Kidney (tissue), 22 donors: ENCODE measurements at places on chromosomes 11 and 22.

DNA sequence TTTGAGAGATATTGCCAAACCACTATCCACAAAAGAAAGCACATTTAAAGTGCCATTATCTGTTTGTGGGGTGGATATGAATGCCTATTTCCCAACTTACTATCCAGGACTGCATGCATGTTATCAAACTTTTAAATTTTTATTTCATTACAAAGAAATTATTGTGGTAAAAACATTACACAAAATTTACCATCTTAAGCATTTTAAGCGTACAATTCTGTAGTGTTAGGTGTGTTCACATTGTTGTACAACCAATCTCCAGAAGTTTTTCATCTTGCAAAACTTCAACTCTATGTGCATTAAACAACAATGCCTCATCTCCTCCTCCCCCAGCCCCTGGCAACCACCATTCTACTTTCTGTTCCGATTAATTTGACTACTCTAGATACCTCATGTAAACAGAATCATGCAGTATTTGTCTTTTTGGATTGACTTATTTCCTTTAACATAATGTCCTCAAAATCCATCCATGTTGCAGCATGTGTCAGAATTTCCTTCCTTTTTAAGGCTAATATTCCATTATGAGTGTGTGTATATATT, 17.6 kb upstream of the CD44 start:
- H3K4me1 ChIP-seq: no peaks in the 10 kb centered on the region
- H3K36me3 ChIP-seq: no peaks in the 10 kb centered on the region
- no peak overlapping the region for H3K27ac ChIP-seq
- DNase-seq: no peak
- no peak overlapping the region for H3K4me3 ChIP-seq

DNA sequence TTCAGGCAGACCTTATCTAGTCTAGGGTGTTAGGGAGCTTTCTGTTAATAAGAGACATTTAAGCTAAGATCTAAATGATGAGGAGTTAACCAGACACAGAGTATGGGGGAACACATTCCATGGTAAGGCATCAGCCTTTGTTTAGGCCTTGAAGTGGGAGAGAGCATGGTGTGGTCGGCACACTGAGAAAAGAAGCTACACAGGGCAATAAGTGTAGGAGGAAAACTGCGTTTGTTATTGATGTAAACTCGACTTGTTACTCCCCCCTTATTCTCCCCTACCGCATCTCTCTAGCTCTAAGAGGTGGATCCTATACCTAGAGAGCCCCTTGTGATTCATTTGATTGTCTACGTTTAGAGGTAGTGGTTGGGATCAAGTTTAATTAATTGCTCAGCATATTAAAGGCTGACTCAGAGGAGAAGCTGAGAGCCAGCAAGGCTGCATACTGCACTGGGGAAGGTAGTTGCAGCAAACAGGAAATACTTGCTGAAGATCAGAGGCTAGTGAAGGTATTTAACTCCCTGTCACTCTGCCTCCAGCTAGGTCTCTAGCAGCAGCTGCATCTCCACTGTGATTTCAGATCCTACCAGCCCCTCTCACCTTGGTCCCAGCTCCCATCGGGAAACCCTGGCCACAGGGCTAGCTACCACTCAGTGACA, 86.8 kb upstream of the TEAD1 start:
- DNase-seq: no peak
- no peaks in the 10 kb centered on the region for H3K27me3 ChIP-seq
- H3K4me1 ChIP-seq: no peaks in the 10 kb centered on the region
- no peak overlapping the region for H3K27ac ChIP-seq
- H3K36me3 ChIP-seq: no peaks in the 10 kb centered on the region

DNA sequence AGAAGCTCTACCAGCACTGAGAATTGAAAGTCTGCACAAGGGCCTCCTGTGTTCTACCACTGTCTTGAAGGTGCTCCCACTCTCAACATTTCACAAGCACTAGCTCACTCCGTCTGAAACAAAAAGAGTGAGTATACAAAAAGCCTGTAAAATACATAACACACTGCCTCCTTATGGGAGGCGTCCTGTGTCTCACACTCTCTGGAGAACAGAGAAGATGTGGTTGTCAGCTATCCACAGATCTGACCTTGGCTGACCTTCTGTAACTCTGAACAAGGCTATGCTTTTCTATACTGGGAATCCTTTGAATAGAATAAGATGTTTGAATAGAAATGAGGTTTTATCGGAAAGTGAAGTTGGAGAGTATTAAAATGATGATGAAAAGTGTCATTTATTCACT, 171.3 kb upstream of the TMEM45B start:
- H3K4me1 ChIP-seq: no peaks in the 10 kb centered on the region
- H3K27me3 ChIP-seq: no peaks in the 10 kb centered on the region
- H3K4me3 ChIP-seq: no peak overlapping the region
- no peak overlapping the region for H3K27ac ChIP-seq
- H3K36me3 ChIP-seq: no peaks in the 10 kb centered on the region

DNA sequence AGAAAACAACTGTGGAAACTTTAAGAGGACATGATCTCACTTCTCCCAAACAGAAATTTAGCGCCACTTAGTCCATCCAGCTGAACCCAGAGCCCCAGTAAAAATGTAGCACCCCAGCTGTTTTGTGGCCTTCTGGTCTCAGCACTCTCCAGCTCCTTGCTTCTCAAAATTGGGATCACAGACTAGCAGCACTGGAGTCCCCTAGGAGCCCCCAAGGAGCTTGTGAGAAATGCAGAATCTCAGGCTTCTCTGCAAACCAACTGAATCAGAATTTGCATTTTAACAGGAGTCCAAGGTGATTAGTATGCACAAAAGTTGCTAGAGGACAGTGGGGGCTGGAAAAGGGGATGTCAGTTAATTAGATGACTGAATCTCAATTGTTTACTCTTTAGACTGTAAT, 89.8 kb upstream of the FIBIN start:
- no peak for DNase-seq
- H3K4me1 ChIP-seq: no peaks in the 10 kb centered on the region
- H3K36me3 ChIP-seq: no peaks in the 10 kb centered on the region
- no peak overlapping the region for H3K27ac ChIP-seq
- H3K4me3 ChIP-seq: no peak overlapping the region
- H3K27me3 ChIP-seq: no peaks in the 10 kb centered on the region

DNA sequence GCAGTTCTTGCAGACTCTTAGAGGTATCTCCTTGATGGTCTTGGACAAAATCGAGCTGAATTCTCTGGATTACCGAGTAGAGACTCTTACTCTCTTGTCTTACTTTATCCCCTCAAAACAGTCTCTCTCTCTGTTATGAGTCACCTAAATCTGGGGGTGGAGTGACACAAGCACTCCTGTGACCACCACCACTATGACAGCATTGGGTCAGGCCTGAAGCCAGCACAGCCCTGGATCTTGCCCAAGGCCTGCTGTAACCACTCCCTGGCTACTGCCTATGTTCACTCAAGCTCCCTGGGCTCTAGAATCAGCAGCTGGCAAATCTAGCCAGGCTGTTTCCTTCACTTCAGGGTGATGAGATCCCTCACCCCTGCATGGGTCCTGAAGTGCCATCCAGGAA, 662.5 kb downstream of the LUZP2 start:
- no peaks in the 10 kb centered on the region for H3K27me3 ChIP-seq
- no peak overlapping the region for H3K4me3 ChIP-seq
- H3K4me1 ChIP-seq: no peaks in the 10 kb centered on the region
- no peak overlapping the region for H3K27ac ChIP-seq

DNA sequence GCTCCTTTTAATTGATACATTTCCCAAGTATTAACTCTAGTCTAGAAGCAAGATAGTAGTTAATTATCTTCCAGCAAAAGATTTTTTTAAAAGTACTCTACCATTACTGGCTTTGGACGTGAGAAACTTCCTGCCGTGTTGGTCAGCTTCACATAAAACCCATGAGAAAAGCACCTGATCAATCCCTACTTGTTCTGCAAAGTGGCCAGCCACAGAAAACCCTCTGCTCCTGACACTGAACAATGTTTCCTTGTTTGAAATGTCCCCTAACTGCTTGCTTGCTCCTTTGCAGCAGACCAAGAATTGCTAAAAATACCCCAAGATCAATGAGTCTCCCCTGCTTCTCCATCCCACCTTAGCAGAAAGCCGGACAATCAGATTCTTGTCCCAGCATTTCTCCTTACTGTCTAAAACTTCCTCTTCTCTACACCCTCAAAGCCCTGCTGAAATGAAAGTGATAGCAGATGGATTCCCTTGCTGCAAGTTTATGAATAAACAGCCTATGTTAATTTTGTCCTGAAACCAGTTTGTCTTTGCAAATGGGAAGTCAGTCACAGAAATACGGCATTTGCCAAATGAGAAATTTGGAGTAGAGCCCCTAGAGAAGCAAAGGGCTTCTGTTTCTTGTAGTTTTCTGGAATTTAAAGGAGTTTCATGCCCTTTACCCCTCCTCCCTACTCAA, 207.1 kb upstream of the ARHGAP20 start:
- H3K36me3 ChIP-seq: no peaks in the 10 kb centered on the region
- H3K27me3 ChIP-seq: no peaks in the 10 kb centered on the region
- DNase-seq: no peak
- H3K27ac ChIP-seq: no peak overlapping the region
- H3K4me3 ChIP-seq: no peak overlapping the region
- H3K4me1 ChIP-seq: no peaks in the 10 kb centered on the region
